ENCODE measurements at places on chromosomes 6 and 20. TPM values are rescaled to one million over a fixed set of nuclear protein-coding genes. Genes with fewer than 3 reads are reported as not detected.

The SOX12 gene
- total RNA-seq: 2.1 TPM

The CASS4 gene
- total RNA-seq: 0.64 TPM

The SNAI1 gene
- total RNA-seq: not detected

The TSPYL1 gene
- total RNA-seq: 93.7 TPM

The SULF2 gene
- 540 TPM for total RNA-seq

The ERVFRD-1 gene
- total RNA-seq: not detected

The BLTP3A gene
- 12.0 TPM for total RNA-seq

The TBC1D7 gene
- 44.8 TPM for total RNA-seq

The ANGPT4 gene
- not detected for total RNA-seq

The NKAIN2 gene
- 0.07 TPM for total RNA-seq

The RBBP8NL gene
- 1.1 TPM for total RNA-seq

The FOXP4 gene
- 3.1 TPM for total RNA-seq

The ARMH2 gene
- total RNA-seq: not detected

The PXMP4 gene
- 3.8 TPM for total RNA-seq

The JPH2 gene
- 0.68 TPM for total RNA-seq

The PPIL1 gene
- 34.7 TPM for total RNA-seq

The OXT gene
- not detected for total RNA-seq

The CD83 gene
- total RNA-seq: 1.4 TPM

The APOM gene
- 0.28 TPM for total RNA-seq

The OLIG3 gene
- total RNA-seq: not detected
